Fibroblast of upper back skin (primary cell): ENCODE measurements at places on chromosomes 6 and 20.

GRCh38 chr20:6837730-6838129 is 70.2 kb downstream of the BMP2 start:
- no peak for DNase-seq

- peak; percentile 69 for DNase-seq
These were observed 522 bp upstream of the EPB41L1 start for GRCh38 chr20:36153736-36154699.

- no peak for DNase-seq
These were observed 42.3 kb upstream of the GATA5 start for GRCh38 chr20:62517901-62518610.

GRCh38 chr6:142823256-142823902 is 121.6 kb downstream of the HIVEP2 start:
- no peak for DNase-seq

DNA sequence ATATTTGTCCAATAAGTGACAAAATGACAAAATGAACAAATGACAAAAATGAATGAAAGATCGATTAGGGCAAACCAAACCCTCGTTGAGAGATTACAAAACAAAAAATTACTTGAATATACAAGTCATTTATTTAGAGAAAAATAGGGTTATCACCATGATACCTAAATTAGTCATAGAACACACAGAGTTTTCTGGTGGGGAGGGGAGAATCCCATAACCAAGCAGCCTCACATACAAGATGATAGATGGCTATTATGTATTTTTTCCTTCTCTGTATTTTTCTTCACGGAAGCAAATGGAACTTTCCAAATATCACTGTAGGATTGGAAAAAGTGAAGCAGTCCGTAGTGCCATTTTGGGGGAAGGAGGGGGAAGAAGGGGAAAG is 28.5 kb upstream of the BMP6 start:
- no peak for DNase-seq

GRCh38 chr6:142357879-142358278 is 56.1 kb downstream of the ADGRG6 start:
- no peak for DNase-seq

DNA sequence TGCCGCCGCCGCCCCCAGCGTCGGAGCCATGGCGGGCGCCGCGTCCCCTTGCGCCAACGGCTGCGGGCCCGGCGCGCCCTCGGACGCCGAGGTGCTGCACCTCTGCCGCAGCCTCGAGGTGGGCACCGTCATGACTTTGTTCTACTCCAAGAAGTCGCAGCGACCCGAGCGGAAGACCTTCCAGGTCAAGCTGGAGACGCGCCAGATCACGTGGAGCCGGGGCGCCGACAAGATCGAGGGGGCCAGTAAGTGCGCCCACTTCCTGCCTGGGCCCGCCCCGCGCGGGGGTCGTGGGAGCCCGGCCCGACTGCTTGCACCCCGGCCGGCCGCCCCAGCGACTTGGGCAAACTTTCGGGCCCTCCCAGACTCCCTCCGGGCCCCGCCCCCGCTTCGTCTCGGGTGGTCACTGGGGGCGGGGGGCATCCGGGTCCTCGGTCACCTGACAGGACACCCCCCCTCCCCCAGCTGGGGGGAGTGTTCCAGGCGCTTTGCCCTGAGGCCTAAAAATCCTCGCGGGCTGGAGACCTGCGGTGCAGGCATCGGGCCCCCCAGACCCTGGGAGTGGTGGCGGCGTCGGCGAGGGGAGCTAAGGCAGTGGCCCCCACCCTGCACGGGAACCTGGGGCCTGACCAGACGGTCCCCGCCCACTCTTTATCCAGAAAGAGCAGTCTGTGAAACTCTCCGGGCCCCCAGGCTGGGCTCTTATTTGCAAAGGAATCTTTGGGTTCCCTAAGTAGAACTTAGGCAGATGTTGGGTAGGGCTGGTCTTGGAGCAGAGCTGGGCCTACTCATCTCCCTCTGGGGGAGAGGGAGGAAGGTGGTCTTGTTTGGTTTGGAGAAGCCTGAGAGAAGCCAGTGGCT is 501 bp downstream of the PLCG1 start:
- peak; percentile 79 for DNase-seq

GRCh38 chr20:60244373-60245146 is 286.3 kb downstream of the CDH26 start:
- DNase-seq: no peak

GRCh38 chr20:12372557-12372956 is 454.9 kb downstream of the BTBD3 start:
- DNase-seq: no peak

GRCh38 chr20:22826306-22827230 is 208.5 kb upstream of the SSTR4 start:
- no peak for DNase-seq

- no peak for DNase-seq
These were observed 27.2 kb downstream of the GINM1 start for GRCh38 chr6:149593408-149593807.

- no peak for DNase-seq
These were observed 5.4 kb downstream of the FBXO30 start for GRCh38 chr6:145809211-145809610.

- no peak for DNase-seq
These were observed 84.0 kb upstream of the SLC22A16 start for GRCh38 chr6:110560239-110561007.

DNA sequence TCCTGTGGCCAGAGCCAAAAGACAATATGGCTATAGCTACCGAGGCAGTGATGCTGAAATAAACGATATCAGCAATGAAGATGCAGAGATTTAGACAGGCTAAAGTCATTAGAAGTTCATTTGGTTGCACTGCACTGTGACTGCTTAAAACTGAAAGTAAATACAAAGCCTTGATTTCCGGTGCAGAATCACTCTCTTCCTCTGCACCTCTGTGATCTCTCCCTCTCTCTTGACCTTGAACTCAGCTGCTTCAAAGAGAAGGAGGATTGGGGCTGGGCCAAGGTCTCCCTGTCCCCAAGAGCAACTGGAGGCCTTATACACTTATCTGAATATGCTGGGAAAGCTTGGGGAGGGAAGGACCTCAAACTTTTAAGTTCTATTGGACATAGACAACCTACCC is 34.6 kb upstream of the SPACA1 start:
- no peak for DNase-seq

DNA sequence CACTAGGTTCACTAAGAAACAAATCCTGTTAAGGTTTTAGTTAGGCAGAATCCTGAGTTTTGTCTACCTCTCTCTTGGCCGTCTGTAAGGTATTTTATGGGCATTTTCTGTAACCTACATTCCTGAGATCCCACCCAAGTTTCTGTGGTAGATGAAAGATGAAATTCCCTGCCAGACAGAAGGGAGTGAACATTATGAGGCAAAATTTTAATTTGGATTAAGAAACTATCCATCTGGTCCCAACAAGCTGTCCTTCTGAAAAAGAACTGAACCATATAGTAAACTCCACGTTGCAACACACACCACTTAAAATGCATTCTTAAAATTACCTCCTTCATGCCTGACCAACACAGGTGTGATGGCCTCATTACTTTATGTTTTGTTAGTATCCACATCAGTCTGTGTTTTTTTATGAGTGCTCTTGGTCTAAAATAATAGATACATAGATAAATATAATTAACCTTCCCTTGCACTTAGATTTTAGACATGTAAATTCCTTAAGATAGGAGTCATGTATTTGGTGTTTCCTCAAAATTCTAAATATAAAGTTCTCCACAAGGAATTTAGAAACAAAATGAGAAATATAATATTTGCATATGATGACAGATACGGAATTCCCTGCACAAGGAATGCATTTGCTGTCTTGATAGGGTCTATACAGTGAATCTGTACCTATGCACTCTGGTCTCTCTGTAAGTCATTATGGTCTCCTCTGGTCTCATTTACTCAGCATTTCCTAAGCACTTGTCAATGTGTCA is 86.5 kb downstream of the CHD6 start:
- DNase-seq: peak; percentile 23

GRCh38 chr6:23870496-23870895 is 255.5 kb upstream of the NRSN1 start:
- DNase-seq: no peak

GRCh38 chr20:9572670-9573069 is 58.3 kb downstream of the LAMP5 start:
- DNase-seq: no peak

- DNase-seq: no peak
These were observed 31.8 kb upstream of the ZNF133 start for GRCh38 chr20:18256440-18257090.

DNA sequence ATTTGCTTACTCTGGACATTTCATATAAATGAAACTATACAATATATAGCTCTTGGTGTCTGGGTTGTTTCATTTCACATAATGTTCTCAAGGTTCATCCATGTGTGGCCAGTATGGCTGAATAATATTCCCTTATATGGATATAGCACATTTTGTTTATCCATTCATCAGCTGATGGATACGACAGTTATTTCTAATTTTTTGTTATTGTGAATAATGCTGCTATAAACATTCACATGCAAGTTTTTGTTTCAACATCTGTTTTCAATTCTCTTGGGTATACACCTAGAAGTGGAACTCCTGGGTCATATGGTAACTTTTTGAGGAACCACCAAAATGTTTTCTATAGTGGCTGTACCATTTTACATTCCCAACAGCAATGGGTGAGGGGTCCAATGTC is 101.1 kb downstream of the CDK19 start:
- DNase-seq: no peak

DNA sequence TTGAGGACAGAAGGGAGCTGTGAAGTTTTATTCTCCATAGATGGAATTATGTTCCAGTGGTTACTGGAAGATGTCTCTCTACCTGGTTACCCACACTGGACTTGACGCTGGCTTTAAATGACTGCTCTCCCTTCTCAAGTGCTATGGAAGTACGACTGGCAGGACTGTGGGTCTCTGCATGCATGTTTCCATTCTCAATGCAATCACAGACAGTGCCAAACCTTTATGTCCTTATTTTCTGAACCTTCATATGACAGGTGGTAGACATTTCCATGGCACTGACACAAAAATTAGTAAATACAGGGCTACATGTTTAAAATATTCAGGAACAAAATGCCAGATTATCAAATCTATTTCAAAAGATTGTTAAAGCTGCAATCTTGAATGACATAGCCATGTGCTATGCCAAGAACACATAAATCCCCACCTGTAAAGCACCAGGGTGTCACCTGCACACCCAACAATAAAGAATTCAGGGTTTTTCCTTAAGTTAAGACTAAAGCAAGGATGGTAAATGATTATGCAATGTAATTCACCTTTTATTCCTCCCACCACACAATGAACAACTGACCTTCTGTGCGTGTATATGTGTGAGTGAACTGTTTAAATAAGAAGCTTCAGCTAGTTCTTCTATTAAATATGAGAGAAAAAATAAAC is 153.3 kb upstream of the ENPP5 start:
- DNase-seq: no peak

- DNase-seq: no peak
These were observed 231.2 kb upstream of the PMEPA1 start for GRCh38 chr20:57940868-57941522.

DNA sequence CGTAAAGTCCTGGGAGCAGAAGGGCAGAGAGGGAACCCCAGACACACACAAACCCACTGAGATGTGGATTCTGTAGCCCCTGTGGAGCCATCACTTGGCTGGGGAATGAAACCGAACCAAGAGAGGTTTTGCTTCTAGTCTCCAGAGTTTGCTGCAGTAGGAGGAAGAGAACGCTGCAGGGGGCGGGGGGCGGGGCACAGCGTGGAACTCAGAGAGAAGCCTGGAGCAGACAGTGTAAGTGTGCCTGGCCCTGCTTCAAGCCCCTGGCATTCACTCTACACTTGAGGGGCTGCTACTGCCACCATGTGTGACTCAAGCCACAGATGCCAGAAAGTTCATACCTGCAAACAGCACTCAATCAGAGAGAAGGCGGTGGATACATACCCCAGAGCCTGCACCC is 18.9 kb downstream of the GABRR1 start:
- no peak for DNase-seq

- DNase-seq: no peak
These were observed 210.2 kb downstream of the TMEM200A start for GRCh38 chr6:130575971-130576370.

- DNase-seq: no peak
These were observed 94.8 kb upstream of the NHSL1 start for GRCh38 chr6:138593909-138594757.

GRCh38 chr6:117552618-117553017 is 49.7 kb downstream of the GOPC start:
- no peak for DNase-seq

DNA sequence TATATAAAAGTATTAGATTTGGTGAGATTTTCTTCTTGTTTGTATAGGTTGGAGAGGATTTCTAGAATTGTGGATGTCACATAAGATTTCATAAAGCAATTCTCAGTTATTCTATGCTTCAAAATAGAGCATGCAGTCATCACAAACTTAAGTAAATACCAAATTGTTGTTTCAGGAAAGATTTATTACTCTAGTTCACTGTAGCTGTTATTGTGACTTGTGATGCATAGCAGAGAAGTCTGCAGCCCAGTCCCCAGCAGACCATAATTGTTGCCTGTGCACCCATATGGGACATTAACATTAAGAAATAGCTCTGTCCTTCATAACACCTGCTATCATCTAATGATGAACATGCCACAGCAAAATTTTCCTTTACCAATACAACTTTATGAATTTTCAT is 228.0 kb upstream of the FAM83B start:
- no peak for DNase-seq

DNA sequence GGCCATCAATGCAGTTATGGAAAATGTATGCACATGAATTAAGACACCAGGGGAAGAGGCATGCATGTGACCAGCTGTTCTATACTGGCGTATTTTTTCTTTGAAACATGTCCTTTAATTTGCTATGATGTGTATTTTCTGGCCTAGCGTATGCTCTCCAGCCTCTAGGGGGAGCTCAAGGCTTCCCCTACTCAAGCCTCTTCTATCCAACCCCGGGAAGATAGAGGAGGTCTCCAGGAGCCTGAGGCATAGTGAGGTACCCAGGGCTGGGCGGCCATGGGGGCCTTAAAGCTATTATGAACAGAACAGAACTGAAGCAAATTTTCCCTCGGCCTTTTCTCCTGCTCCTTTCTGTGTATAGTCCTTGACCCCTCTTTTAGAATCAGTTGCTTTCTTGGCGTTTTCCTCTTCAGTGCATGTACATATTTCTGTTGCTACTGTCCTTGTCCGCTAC is 528.9 kb downstream of the MAFB start:
- DNase-seq: peak; percentile 48

GRCh38 chr6:169763308-169763707 is 11.9 kb downstream of the ERMARD start:
- no peak for DNase-seq
